ENCODE measurements at places on chromosomes 6 and 20.

DNA sequence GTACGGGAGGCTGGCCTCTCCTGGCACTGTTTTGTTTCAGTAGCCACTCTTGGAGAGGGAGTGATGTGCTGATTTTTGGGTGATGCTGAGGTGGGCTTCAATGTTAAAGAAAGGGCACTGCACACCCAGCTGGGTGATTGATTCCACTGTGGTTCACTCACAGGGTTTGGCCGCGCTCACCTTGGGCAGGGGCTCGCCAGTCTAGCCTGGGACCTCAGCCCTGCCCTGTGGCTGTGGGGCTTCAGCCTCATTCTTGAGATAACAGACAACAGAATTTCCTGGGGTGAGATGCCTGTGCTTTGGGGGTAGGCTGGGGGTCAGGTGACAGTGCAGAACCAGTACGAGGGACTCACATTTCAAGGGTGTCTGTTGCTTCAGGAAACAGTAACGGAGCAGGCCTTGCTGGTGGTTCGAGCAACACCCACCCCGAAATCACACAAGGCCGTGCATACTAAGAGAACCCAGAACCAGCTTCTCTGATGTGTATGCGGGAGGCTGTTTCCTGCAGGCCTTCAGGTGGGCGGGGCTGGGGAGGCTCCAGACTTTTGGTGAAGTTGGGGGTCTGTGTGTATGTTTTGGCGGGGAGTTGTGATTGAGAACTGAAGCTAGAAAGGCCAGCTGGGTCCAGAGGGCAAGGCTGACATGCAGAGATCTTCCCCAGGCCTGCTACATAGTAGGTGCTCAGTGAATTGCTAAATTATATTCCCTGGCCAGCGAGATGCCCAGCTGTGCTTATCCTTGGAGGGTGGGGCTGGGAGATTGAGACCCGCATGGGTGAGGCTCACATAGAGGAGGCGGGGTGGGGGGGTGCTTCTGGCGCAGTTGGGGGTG, 154.2 kb upstream of the RNF24 start:
- no peak for DNase-seq

DNA sequence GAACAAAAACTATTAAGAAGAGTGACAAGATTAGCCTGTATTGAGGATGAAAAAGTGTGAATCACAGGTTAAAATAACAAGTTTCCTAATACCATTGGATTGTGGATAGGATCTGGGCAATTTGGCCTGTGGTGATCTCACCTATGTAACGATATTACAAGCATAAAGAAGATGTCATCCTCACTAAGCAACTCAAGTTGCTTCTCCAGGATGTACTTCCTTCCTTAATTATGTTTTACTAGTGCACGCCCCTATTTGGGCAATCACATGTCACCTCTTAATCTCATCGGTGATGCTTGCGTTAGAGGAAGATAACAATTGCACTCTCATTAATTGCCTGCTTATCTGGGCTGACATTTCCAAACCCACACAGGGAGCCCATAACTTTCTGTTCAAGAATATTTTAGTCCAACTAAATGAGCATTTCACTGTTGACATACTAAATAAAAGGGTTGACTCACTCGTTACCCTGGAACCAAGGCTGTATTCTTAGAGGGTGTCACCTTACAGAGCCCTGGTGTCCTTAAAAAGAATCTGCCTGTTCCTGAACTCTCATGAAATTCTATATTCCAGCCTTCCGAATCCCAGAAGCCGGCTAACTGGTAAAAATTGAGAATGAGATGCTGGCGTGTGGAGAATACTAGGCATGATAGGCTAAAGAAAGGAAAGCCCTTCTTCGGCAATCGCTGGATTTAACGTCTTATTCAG, 88.2 kb upstream of the ATXN1 start:
- DNase-seq, result no peak

GRCh38 chr6:83192456-83192855, 609 bp downstream of the PGM3 start:
- DNase-seq, result no peak

DNA sequence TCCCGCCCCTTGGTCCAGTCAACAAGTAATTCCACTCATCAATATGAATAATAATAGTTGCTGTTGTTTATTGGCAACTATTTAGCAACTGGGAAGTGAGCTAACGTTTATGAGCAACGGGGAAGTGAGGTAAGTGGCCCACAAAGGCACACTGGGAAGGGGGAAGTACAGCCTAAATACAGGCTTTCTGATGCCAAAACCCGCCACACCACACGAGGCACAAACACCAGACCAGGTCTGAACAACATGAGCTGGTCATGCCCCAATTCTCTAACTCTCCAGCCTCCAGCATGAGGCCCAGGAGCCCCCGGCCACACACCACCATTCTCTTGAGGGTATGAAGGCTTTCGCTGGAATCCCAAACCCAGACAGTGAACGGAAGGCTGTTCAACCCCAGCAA, 50.8 kb downstream of the PREX1 start:
- DNase-seq, result no peak

GRCh38 chr6:120903836-120904235, 430.4 kb downstream of the TBC1D32 start:
- no peak for DNase-seq

- no peak for DNase-seq
Measured at GRCh38 chr20:10644458-10645204, 29.2 kb downstream of the JAG1 start.
